Activated CD4-positive, alpha-beta T cell treated with anti-CD3 and anti-CD28 coated beads, Interleukin-2, amount 10 ng/mL, durations not matched to agents 7 days and 5 days (primary cell): ENCODE measurements at places on chromosomes 7 and 10. TPM values are rescaled to one million over a fixed set of nuclear protein-coding genes. Genes with fewer than 3 reads are reported as not detected.

The NODAL gene
- total RNA-seq = not detected

The GNAT3 gene
- not detected for total RNA-seq

The SPDYE16 gene
- 0.58 TPM for total RNA-seq

The NEUROD6 gene
- not detected for total RNA-seq

The EIF3B gene
- total RNA-seq = 148 TPM

The LRRD1 gene
- not detected for total RNA-seq

The PCDH15 gene
- not detected for total RNA-seq

The EVX1 gene
- total RNA-seq = not detected

The LIPM gene
- not detected for total RNA-seq

DNA sequence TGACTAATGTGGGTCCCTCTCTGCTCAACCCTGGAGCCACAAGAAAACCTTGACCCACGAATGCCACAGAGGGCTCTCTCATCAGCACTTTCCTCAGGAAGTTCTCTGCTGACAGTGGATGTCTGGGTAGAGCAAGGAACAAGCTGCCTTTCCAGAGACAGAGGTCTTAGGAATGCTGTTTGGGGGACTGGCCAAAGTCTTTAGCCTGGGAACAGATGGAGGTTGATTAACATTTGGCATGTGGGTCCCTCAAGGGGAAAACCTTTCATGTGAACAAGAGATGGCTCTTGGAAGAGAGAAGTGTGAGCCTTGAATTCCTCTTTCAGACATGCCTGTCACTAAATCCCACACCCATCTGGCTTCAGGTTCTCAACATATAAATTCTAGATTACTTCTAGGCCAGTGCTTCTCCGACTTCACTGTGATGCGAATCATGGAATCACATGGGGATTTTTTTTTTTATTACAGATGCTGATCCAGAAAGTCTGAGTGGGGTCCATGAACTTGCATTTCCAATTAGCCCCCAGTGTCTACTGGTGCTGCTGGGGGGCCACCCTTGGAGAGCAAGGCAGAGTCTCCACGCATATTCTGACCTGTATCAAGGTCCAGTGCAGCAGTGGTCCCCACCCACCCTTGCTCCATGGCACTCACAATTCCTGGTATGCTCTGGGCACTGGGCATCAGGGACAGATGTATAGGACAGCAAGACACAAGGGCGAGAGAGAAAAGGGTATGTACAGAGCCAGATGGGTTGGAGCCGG, 360.4 kb downstream of the CXCL12 start:
- no peaks in the 10 kb centered on the region for H3K4me1 ChIP-seq
- no peak for DNase-seq
- peaks cover 7% of the 10 kb centered on the region for H3K27me3 ChIP-seq
- H3K27ac ChIP-seq = no peak overlapping the region

DNA sequence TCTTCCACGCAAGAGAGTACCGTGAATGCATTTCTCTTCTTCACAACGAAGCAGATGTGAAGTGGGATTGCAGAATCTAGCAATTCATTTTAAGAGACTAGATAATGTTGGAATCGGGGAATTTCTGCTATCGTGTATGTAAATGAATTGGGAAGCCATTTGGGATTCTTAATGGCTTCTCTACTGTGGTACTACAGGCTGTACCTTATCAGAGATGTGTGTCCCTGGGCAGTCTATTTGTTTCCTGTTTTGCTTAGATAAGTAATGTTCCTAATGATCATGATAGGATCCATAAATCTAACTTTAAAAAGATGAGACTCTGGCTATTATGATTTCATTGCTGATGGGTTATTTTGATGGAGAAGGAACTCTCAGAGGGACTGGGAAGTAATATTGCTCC, 320.6 kb downstream of the REEP3 start:
- no peak overlapping the region for H3K4me3 ChIP-seq
- DNase-seq = no peak
- no peaks in the 10 kb centered on the region for H3K4me1 ChIP-seq
- H3K27me3 ChIP-seq = peaks cover 20% of the 10 kb centered on the region
- no peak overlapping the region for H3K27ac ChIP-seq

DNA sequence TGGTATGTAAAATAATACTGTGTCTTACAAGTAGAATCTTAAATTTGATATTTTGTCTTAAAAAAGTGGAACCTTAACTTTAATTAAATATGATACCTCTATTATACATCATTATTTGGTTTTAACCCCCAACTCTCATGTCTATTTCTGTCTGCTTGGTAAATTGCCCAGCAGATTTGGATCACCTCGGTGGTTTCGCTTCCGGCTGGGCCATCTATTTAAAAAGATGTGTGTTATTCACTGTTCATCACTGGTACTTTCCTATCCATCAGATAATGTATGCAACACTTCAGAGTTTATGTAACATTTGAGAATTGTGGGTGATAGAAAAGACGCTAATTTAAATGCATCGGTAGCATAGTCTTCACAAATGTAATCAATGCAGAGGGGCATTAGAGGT, 119.7 kb downstream of the SND1 start:
- H3K27me3 ChIP-seq = no peaks in the 10 kb centered on the region
- peak overlapping the region; percentile 26 for H3K27ac ChIP-seq
- no peak overlapping the region for H3K4me3 ChIP-seq
- H3K36me3 ChIP-seq = peaks cover 6% of the 10 kb centered on the region
- H3K4me1 ChIP-seq = peaks cover 8% of the 10 kb centered on the region

DNA sequence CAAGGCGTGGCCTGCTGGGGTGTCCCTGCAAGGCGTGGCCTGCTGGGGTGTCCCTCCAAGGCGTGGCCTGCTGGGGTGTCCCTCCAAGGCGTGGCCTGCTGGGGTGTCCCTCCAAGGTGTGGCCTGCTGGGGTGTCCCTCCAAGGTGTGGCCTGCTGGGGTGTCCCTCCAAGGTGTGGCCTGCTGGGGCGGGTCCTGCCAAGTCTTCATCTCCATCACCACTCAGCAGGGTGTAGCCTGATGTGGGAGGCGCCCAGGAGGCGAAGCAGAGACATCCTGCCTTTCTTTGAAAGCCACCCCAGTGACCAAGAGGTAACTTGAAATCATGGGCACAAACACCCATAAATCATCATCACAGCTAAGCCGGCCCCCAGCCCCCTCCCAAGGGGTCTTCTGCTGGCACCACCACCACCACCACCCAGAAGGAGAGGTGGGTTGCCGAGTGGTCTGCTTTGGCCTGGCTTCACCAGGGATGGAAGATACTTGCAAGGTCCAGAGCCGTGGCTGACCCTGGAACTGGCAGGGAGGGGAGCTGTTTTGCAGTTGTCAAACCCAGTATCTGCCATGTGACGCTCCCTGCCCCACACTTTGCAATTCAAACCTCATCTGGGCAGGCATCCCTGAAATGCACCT, 190.6 kb downstream of the EBF3 start:
- H3K27me3 ChIP-seq = no peaks in the 10 kb centered on the region
- no peak overlapping the region for H3K27ac ChIP-seq
- no peak for DNase-seq
- H3K4me1 ChIP-seq = no peaks in the 10 kb centered on the region

- no peak overlapping the region for H3K27ac ChIP-seq
- no peaks in the 10 kb centered on the region for H3K4me1 ChIP-seq
- H3K4me3 ChIP-seq = no peak overlapping the region
- H3K36me3 ChIP-seq = no peaks in the 10 kb centered on the region
- no peaks in the 10 kb centered on the region for H3K27me3 ChIP-seq
Measured at GRCh38 chr10:49024484-49024883, 84.8 kb upstream of the LRRC18 start.

- peak overlapping the region; percentile 71 for H3K4me3 ChIP-seq
- DNase-seq = peak; percentile 15
- no peaks in the 10 kb centered on the region for H3K36me3 ChIP-seq
- H3K27me3 ChIP-seq = peaks cover 62% of the 10 kb centered on the region
- H3K4me1 ChIP-seq = peaks cover 6% of the 10 kb centered on the region
Measured at GRCh38 chr7:8260871-8261694, 884 bp downstream of the ICA1 start.

GRCh38 chr10:49168831-49169500, 19.2 kb downstream of the TMEM273 start:
- no peaks in the 10 kb centered on the region for H3K36me3 ChIP-seq
- no peak overlapping the region for H3K4me3 ChIP-seq
- no peak overlapping the region for H3K27ac ChIP-seq
- no peaks in the 10 kb centered on the region for H3K27me3 ChIP-seq
- H3K4me1 ChIP-seq = peaks cover 8% of the 10 kb centered on the region
- DNase-seq = no peak

DNA sequence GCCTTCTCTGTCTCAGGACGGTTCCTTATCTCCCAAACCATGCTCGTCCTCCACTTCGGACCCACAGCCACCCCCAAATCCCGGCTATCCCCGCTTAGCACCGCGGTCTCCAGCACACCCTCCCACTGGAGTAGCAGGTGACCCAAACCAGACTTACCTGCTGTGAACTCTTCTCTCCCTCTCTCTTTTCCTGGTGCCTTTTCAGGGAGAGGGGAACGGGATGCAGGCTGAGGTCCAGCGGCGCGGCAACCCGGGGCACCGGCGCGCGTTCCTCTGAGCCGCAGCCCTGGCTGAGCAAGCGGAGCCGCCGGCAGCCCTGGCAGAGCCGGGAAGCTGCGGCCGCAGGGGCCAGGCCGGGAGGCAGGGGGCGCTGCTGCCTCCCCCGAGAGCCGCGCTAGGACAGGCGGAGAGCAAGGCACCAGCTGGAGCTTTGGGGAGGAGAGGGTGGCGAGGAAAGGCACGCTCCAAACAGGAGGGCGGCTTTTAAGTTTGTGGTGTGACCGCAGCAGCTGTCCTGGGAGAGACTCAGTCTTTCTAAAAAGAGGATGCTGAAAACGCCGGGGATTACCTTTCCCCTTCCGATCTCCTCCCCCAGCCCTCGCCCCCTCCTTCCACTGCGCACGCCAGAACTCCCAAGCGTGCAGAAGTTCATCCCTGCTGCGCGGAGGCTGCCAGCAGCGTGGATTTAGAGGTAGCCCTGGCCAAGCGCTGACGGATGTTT, at the start of gene SEMA3D:
TSS of gene SEMA3D (minus strand) at position 536 of the 721 bp plus-strand sequence. CDS start 65,165 bp downstream, outside the sequence.
- peaks cover 34% of the 10 kb centered on the region for H3K27me3 ChIP-seq
- H3K27ac ChIP-seq = no peak within 1 kb of the TSS
- no peak within 1 kb of the TSS for H3K4me3 ChIP-seq
- H3K36me3 ChIP-seq = no peaks in the 10 kb centered on the region
- H3K4me1 ChIP-seq = peaks cover 4% of the 10 kb centered on the region
- no peak for DNase-seq

DNA sequence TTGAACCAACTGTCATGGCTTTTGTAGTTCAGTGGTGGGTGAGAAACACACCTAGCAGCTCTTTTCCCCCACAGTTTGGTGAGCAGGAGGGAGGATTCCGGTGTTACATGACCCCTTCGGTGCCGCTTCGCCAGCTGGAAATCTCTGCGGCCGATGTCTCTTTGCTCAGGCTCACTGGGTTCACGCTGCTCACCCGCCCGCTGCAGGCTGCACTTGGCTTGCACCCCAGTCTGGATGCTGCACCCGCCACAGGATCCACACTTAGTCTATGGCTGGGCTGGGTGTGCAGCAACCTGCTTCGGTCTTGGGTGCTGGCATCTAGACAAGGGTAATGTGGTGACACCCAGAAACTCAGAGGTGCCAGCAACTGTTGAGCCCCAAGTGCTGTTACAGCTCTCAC, 191.8 kb downstream of the PON1 start:
- H3K27ac ChIP-seq = no peak overlapping the region
- no peak for DNase-seq
- H3K27me3 ChIP-seq = no peaks in the 10 kb centered on the region
- H3K4me1 ChIP-seq = no peaks in the 10 kb centered on the region

DNA sequence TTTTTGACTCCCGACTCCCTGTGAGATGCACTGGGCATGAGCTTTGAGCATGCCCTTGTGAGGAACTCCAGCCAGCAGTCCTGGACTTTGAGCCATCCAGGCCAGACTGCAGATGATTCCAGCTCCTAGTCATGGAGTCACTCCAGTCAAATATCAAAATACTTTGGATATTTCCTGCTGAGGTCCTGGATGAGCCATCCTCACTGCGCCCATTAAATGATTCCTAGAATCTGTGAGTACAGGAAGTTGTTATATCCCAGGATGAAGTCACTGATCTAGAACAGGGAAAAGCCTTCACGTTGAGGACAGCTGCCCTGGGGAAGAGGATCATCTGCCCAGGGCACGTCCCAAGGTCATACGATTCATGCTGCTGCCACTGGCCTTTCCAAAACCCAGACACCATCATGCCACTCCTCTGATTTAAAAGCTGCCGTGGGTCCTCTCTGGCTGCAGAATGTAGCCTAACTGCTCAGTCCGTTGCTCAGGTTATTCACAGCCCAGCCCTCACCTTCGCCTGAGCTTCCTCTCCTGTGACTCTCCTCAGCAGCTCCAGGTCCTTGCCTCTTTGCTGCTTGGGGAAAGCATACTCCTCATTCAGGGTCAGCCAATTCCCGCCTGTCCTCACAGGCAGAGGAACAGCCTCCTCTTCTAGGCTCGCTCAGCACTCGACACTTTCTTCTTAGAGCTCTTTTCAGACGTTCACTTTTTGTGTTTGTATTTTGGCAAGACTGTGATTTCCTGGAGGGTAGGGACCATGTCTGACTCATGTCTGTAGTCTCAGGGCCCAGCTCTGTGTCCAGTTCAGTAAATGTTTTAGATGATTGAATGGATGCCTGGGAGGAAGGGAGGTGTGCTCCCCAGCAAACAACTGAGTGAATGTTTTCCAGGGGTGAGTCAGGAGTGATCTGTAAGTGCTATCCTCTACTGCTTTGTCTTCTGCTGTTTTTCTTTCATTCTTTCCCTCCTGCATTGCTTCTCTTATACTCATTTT, 157.8 kb downstream of the SNX10 start:
- peaks cover 13% of the 10 kb centered on the region for H3K27me3 ChIP-seq
- no peaks in the 10 kb centered on the region for H3K36me3 ChIP-seq
- DNase-seq = no peak
- no peak overlapping the region for H3K4me3 ChIP-seq

- H3K36me3 ChIP-seq = peaks cover 10% of the 10 kb centered on the region
- H3K27ac ChIP-seq = no peak overlapping the region
- H3K4me3 ChIP-seq = no peak overlapping the region
- H3K27me3 ChIP-seq = no peaks in the 10 kb centered on the region
- no peak for DNase-seq
- H3K4me1 ChIP-seq = peaks cover 30% of the 10 kb centered on the region
Measured at GRCh38 chr10:3426190-3426845, 253.7 kb upstream of the PITRM1 start.

GRCh38 chr10:110834629-110835301, 37.0 kb upstream of the PDCD4 start:
- H3K27me3 ChIP-seq = no peaks in the 10 kb centered on the region
- H3K4me3 ChIP-seq = no peak overlapping the region
- H3K4me1 ChIP-seq = peaks cover 36% of the 10 kb centered on the region
- H3K36me3 ChIP-seq = no peaks in the 10 kb centered on the region
- peak; percentile 20 for DNase-seq

- no peaks in the 10 kb centered on the region for H3K27me3 ChIP-seq
- no peak for DNase-seq
- no peak overlapping the region for H3K4me3 ChIP-seq
- no peak overlapping the region for H3K27ac ChIP-seq
Measured at GRCh38 chr7:133742709-133743538, 384.2 kb upstream of the LRGUK start.

DNA sequence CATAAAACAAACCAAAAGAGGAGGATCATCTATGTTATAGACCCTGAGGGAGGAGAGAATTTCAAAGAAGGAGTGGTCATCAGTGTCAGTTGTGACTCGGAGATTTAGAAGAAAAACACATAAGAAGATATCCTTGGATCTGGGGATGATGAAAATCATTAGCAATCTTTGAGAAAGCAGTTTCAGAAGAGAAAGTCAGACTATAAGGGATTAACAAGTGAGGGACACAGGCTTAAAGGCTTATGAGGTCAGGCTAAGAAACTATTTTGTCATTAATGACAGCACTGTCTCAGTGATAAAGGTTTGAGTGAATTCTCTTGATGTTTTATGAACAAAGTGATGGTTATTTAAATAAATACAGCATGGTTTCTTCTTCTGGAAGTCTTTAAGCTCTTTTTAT, 6.1 kb upstream of the GPR85 start:
- no peak for DNase-seq
- no peak overlapping the region for H3K27ac ChIP-seq
- no peaks in the 10 kb centered on the region for H3K36me3 ChIP-seq
- H3K4me1 ChIP-seq = no peaks in the 10 kb centered on the region
